ENCODE measurements at places on chromosomes 3 and 15.

DNA sequence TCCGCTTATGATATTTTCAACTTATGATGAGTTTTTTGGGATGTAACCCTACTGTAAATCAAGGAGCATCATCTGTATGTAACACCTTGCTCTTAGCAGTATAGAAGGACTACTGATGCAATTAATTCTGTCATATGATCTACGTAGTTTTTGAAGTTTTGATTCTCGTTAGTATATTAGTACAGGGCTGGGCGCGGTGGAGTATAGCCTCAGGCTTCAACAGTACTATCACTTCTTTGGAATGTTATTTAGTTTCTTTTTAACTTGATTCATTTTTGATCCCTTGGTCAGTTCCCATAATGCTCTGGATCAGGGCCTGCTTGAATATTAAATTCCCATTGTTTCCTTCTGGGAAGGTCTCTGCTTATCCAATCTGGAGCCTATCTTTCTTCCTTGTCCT is 23.9 kb upstream of the AP4E1 start:
- DNase-seq, result no peak

- DNase-seq, result no peak
Measured at GRCh38 chr3:40169983-40170382, 139.5 kb upstream of the EIF1B start.

- DNase-seq, result no peak
Measured at GRCh38 chr3:45000823-45001222, 24.8 kb downstream of the EXOSC7 start.

DNA sequence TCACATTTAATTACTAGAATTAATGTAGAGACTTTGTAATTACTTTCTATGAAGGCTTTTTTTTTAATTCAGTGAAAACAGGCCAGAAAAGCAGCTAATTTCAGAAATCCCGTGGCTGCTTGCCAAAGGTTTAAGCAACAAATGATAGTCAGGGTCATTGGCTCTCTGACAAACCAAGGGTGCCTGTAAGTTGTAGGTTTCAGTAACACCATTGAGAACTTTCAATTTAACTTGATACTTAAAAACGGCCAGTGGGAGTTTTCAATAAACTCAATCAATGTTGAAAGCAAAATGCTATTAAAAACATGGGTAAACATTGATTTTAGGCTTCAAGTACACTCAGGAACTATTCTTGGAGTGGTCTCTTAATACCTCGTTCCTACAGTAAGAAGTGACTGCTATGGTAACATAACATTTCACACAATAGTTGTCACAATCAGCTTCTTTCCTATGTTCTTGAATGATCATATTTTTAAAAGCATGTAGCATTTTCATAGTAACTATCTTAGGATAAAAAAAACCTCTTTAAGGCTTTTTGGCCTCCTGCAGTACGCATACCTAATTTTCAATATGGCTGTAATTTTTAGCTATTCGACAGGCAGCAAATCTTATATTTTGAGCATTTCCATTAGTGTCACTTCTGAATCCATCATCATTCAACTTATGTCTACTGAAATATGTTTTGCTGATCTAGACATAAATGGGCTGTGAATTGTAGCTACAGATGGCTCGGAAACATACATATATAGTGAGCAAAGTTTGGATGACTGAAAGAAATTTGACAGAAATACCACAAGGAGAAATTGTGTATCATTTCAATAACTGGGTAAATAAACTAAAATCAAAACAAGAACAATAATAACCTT is 592.1 kb upstream of the GBE1 start:
- DNase-seq, result no peak

GRCh38 chr3:14744556-14744955 is 69.6 kb downstream of the C3orf20 start:
- DNase-seq, result no peak

DNA sequence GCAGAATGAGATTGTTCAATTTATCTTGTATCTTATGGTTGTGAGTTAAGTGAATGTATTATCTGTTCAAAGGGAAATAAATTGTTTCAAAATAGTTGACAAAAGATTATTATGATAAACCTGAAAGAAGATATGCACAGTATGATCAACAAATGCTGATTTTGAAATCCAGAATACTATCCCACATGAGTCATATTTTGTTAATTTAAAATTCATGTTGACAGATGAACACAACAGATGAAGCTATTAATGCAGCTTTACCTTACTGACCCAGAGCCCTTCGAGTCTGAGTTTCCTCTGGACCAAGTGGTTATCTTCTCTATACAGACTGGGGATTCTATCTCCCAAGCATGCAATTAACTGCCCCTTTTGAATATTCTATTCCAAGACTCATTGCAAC is 482.8 kb downstream of the FGF12 start:
- DNase-seq, result no peak

- DNase-seq, result peak; percentile 27
Measured at GRCh38 chr15:78316283-78317083, 17.1 kb upstream of the SKIC8 start.

GRCh38 chr3:178658694-178659325 is 122.6 kb downstream of the KCNMB2 start:
- DNase-seq, result no peak

- DNase-seq, result no peak
Measured at GRCh38 chr3:48155122-48155521, 33.1 kb downstream of the CDC25A start.

GRCh38 chr3:50194903-50195500 is 3.6 kb downstream of the GNAT1 start:
- peak; percentile 11 for DNase-seq

DNA sequence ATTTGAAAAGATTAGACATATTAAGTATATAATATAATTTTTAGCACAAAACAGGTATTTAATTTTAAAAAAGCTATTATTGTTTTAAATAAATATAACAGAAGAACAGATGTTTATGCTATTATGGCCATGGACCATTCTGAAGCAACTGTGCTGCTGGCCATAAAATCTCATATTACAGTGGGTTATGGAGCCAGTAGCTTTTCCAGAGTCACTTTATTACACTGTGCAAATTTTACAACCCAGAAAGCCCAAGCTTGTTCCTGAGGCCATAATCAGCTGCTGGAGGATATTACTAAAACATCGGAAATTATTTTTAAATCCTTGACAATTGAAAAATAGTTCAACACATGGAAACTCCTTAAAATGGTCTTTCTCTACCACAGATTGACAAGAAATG is 557.3 kb upstream of the KCNMB2 start:
- no peak for DNase-seq

GRCh38 chr3:32780071-32780734 is 37.6 kb upstream of the TRIM71 start:
- DNase-seq, result no peak

DNA sequence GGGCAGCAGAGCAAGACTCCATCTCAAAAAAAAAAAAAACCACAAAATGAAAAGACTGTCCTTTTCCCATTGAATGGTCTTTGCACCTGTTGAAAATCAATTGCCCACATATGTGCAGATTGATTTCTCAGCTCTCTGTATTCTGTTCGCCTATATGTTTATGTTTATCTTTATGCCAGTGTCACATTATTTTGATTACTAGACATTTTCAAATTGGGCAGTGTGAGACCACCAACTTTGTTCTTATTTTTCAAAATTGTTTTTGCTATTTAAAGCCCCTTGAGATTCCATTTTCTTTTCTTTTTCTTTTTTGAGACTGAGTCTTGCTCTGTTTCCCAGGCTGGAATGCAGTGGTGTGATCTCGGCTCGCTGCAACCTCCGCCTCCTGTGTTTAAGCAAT is 18.5 kb downstream of the MGA start:
- DNase-seq, result no peak

GRCh38 chr15:81418891-81419290 is 44.9 kb upstream of the TMC3 start:
- no peak for DNase-seq

- no peak for DNase-seq
Measured at GRCh38 chr15:77093436-77093835, 22.5 kb upstream of the TSPAN3 start.

DNA sequence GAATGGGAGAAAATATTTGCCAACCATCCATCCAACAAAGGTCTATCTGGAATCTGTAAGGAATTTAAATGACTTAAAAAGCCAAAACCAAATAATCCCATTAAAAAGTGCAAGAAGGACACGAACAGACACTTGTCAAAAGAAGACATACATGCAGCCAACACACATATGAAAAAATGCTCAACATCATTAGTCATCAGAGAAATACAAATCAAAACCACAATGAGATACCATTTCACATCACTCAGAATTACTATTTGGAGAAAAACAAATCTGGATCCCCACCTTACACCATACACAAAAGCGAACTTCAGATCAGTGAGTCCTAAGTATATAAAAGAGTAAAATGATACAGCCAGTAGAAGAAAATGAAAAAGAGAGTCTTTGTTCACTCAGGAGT is 58.6 kb upstream of the MNS1 start:
- DNase-seq, result no peak

DNA sequence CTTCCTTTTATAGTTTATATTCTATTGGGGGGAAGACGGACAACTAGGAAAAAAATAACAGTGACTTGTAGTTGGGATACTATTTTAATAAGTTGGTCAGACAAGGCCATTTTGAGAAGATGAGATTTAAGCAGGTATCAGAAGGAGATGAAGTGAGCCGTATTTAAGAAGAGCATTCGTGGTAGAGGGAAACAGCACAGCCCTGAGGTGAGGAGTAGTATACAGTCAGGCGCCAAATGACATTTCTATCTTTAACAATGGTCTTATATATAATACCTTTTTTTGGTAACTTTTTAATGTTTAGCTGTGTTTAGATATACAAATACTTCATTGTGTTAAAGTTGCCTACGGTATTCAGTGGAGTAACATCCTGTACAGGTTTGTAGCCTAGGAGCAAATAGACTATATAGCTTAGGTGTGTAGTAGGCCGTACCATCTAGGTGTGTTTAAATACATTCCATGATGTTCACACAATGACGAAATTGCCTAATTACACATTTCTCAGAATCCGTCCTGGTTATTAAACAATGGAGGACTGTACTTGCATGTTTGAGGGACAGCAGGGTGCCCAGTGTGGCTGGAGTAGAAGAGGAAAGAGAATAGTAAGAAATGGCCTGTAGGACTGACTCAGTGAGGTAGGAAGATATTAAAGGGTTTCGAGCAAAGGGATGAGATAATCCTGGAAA is 1.6 kb downstream of the NKTR start:
- DNase-seq, result peak; percentile 44

Data from hematopoietic multipotent progenitor cell treated with erythropoietin and hydrocortisone succinate and interleukin-3 and kit ligand, for 8 days (in vitro differentiated cells).